ENCODE measurements at places on chromosomes 4 and X. TPM values are rescaled to one million over a fixed set of nuclear protein-coding genes. Genes with fewer than 3 reads are reported as not detected.

GRCh38 chr4:183342541-183343533 lies 20.6 kb upstream of the CLDN24 start:
- no peak for DNase-seq

ABHD18 gene
- total RNA-seq = 3.3 TPM

- no peak for DNase-seq
Measured at GRCh38 chrX:110282922-110283321, 35.0 kb downstream of the AMMECR1 start.

GRCh38 chrX:76148753-76149152 lies 24.1 kb upstream of the PBDC1 start:
- DNase-seq = peak; percentile 60

DNA sequence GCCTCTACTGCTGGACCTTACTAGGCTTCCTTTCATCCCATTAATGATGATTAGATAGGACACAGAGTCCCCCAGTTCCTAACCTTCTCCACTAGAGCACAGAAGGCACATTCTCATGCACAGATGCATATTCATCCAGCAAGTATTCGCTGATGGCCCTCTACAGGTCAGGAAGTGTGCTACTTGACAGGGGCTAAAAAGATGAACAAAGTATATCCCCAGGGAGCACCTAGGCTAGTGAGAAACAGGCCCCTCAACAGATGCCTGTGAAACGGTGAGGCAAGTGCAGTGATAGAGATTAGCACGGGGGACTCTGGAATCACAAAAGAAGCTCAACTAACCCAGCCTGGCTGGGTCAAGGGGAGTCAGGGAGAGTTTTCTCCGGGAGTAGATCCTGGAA lies 95.8 kb downstream of the MGST2 start:
- peak; percentile 37 for DNase-seq

DNA sequence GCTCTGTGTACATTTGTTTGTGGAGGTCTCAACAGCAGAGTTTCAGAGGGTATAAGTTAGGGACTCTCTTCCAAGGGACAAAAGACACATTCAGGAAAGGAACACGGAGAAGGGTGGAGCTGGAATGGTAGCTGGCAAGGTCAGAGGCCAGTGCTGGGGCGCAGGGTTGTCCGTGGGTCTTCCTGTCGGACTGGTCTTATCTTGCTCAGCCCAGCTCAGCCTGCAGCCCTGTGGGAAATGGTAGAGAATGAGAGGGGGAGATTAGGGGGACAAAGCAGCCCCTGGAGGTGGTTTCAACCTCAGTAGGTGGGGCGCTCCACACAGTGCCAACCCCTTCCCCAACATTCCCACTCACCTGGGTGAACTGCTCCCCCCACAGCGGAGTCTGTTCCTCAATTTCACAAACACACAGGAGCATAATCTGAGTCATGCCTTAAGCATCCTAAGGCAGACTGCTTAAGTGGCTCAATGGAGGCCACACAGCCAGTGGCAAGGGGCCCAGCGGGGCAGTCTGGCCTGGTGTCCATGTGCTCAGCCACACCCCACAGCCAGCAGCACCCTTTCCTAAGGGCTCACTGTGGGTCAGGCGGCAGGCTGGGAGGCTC lies 6.9 kb upstream of the HDAC6 start:
- peak; percentile 61 for DNase-seq

DNA sequence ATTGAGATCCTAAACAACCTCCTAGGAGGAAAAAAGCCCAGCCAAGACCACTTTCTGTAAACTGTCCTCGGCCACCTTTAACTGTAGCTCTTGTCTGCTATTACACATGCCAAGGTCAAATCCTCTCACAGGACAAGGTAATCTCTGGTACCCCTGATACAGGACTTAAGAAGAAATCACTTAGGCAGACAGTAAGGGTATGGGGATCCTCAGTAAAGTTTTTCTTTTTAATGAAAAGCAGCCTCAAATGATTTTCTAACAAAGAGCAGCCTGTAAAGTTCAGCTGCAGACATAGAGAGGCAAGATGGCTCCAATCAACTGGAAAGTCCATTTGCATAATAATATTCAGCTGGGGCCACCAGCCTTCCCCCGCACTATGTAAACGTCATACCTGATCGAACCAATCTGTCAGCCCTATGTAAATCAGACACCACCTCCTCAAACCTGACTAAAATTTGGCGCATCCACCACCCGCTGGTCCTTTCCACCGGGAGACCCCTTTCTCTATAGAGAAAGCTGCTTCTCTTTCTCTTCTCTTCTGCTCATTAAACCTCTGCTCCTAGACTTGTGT lies 14.6 kb upstream of the MPP1 start:
- DNase-seq = no peak

DNA sequence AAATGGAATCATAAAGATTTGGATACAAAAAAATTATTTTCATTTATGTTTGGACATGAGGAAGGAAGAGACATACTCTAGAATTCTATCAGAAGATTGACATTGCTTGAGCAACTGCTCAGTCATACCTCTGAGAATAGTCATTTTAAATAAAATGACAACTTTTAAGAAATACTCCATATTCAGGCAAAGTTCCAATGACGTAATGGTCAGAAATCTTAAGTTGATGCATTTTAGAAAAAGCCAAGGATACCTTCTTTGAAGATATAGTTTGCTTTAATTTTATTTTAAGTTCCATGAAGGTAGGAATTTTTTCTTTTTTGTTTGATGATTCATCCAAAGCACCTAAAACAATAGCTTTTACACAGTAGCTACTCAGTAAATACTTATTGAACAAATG lies 110.3 kb upstream of the ATOH1 start:
- no peak for DNase-seq

FHDC1 gene
- 0.95 TPM for total RNA-seq

- DNase-seq = peak; percentile 37
Measured at GRCh38 chr4:151407466-151408379, 1.3 kb upstream of the FHIP1A start.

- peak; percentile 5 for DNase-seq
Measured at GRCh38 chr4:97978791-97979488, 164.3 kb downstream of the STPG2 start.

CLTRN gene
- total RNA-seq = 6.1 TPM

DNA sequence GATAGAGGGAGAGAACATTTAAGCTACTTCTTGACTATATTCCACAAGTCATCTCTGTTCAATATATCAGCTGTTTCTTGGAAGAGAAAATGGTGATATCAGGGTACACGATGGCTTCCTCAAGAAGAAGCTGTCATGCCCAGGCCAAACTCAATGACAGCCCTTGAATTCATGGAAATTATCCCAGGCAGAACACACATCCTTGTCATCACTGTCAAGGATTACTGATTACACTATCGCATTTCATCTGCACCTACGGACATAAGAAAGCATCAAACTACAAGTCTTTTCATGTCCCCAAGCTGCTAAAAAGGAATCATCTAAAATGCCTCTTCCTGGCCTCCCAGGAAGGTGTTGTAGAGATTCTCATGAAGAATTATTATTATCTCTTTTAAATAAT lies 165.2 kb upstream of the SLC7A11 start:
- no peak for DNase-seq

C4orf50 gene
- total RNA-seq = not detected

GPR173 gene
- total RNA-seq = 2.2 TPM

DNA sequence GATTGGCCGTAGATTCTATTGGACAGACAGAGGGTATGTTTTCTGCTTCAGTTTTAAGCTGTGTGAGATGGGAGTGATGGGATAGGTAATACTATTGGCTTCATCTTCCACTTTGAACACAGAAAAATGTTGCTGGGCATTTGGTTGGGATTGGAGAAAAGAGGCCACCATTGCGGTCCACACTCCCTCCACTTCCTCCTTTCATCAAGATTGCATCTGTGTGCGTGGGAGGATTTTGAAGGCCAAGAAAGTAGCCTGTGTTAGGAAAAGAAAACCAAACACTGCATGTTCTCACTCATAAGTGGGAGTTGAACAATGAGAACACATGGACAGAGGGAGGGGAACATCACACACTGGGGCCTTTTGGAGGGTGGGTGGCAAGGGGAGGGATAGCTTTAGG lies 56.4 kb downstream of the EGF start:
- DNase-seq = no peak

DNA sequence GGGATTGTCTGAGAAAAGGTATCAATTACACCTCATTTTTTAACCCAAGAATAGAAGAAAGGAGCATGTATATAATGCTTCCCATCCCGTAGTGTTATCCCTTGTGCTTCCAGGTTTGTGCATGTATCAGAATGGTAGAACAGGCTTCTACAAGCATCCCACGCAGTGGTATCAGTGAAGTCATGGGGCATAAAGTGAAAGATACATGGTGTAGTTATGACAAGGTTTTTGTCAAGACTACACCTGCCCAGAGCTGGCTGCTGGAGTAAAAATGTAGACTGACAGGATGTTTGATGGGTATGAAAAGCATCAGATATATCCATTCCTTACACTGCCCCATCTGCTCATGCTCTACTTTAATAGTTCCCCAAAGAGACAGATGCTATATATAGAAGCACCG lies 9.5 kb downstream of the TLR1 start:
- DNase-seq = no peak

- DNase-seq = no peak
Measured at GRCh38 chr4:87056881-87057280, 122.1 kb downstream of the AFF1 start.

DNA sequence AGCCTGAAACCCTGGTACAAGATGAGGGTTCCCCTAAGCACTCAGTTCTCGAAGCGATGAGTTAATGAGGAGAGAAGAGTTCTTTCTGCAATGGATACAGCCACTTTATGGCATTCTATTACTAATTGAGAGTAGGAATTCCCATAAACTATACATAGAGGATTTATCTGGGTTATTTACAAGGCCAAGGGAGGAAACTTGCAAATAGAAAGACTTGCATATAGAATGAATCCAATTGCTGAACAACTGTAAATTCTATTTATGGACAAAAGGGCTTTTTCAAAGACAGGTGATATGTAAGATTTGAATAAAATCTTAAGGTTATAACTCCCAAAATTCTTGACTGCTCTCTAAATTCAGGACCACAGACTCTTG lies 182.2 kb downstream of the PPARGC1A start:
- DNase-seq = no peak

TRIM61 gene
- not detected for total RNA-seq

DNA sequence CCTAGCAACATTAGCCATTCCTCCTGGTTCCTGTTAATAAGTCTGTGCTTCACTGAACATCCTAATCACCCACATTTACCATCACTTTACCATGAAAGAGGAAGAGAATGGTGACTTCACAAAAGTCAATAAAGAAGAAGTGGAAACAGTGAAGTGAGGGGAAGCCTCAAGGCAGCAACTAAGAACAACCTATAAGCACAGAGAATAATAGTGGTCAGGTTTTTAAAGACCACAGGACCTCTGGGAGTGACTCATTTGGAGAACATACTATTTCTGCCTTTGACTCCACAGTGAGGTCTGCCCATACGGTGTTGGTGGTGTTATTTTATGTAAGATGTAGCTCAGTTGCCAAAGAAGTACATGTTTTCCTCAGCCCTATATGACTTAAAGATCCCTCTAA lies 86.0 kb upstream of the TET2 start:
- peak; percentile 68 for DNase-seq

OTUD4 gene
- total RNA-seq = 13.6 TPM

S100G gene
- not detected for total RNA-seq

DNA sequence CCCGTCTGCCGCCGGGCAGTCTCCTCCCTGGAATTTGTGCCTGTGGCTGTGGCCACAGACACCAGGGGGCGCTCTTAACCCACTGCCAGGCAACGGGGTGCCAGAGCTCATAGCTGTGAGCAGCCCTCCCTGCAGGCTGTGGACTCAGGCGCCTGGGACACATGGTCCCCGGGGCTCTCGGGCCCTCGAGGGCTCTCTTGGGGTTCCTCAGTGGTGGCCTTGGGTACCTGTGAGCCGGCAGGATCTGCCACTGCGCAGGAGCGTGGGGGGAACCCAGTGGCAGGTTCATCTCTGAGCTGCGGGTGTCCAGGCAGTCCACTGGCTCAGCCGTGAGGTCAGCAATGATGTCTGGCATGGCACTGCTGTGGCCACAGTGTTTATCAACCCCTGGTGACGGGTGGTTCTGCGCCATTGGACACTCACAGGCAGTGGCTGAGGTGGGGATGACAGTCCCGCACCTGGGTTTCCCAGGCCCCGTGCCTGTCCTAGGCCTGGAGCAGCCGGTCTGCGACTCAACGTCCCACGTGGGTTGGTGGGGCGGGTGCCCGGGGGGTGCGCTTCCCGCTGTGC lies 37.2 kb downstream of the PCGF3 start:
- DNase-seq = peak; percentile 57

GALNTL6 gene
- not detected for total RNA-seq

GCNA gene
- total RNA-seq = 2.9 TPM

GRCh38 chrX:17542123-17542522 lies 167.1 kb downstream of the NHS start:
- no peak for DNase-seq

DNA sequence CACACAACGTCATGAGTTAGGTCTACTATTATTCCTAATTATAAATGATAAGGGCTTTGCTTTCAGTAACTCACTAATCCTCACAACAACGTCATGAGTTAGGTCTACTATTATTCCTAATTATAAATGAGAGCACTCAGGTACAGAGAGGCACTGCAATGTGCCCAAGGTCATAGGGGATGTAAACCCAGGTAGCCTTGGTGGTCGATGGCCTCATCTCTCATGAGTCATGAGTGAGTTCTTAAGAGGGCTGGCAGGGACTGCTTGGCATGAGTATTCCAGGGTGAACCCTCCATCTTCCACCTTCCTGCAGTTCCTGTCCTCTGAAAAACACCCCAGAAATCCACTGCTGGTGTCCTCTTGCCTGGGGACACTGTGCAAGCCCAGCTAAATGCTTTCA lies 317.1 kb downstream of the STK32B start:
- no peak for DNase-seq

DNA sequence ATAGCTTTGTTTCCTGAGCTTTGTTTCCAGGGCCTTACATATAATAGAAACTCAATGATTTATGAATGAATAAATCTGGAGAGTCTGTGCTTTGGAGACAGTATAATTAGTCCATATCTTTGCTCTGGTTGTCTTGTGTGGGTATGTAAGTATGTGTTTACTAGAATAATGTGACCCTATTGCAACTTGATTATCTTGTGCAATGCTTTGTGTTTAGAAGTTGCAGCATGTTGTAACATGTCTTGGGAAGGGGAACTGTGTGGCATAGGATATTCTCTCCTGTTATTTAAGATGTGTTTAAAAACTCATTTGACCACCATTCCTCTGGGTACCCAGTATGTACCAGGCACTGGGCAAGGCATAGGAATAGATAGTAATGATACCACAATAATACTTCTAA lies 6.1 kb downstream of the SPATA18 start:
- no peak for DNase-seq

- DNase-seq = peak; percentile 12
Measured at GRCh38 chrX:86066998-86067397, 19.6 kb upstream of the CHM start.
